ENCODE measurements at places on chromosomes 12 and 14.

DNA sequence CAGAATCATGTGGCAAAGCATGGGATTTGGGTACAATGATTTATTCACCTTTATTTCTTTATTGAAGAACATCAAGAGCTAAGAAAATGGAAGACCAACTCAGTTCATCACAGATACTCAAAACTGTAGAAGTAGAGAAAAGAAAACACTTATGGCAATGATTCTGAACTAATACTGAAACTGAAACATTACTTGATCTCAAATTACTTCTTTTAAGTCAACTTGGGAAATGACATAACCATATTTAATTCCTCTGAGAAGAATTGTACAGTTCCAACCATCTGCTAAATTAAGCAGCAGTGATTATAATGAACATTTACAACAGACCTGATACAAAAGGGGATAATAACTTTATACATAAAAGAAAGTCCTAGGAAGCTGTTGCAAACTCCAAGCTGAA, 466.5 kb downstream of the TMTC2 start:
- H3K27ac ChIP-seq = no peak overlapping the region
- no peak for DNase-seq
- no peaks in the 10 kb centered on the region for H3K36me3 ChIP-seq
- H3K4me1 ChIP-seq = no peaks in the 10 kb centered on the region
- no peak overlapping the region for H3K4me3 ChIP-seq

- H3K27me3 ChIP-seq = peaks cover 9% of the 10 kb centered on the region
- no peak for DNase-seq
- peaks cover 14% of the 10 kb centered on the region for H3K4me1 ChIP-seq
- peaks cover 1% of the 10 kb centered on the region for H3K36me3 ChIP-seq
- H3K27ac ChIP-seq = no peak overlapping the region
These were observed 74.0 kb upstream of the MDM1 start for GRCh38 chr12:68406134-68406576.

- H3K4me1 ChIP-seq = no peaks in the 10 kb centered on the region
- no peaks in the 10 kb centered on the region for H3K36me3 ChIP-seq
These were observed 14.4 kb downstream of the PLEKHG7 start for GRCh38 chr12:92717202-92717601.

- H3K4me3 ChIP-seq = no peak overlapping the region
- no peak for DNase-seq
- peaks cover 15% of the 10 kb centered on the region for H3K4me1 ChIP-seq
These were observed 20.2 kb upstream of the DUSP16 start for GRCh38 chr12:12582895-12583303.

GRCh38 chr12:7634561-7634960, 31.1 kb downstream of the APOBEC1 start:
- no peaks in the 10 kb centered on the region for H3K36me3 ChIP-seq
- peaks cover 15% of the 10 kb centered on the region for H3K4me1 ChIP-seq
- H3K27ac ChIP-seq = no peak overlapping the region
- DNase-seq = no peak
- peaks cover 14% of the 10 kb centered on the region for H3K27me3 ChIP-seq

DNA sequence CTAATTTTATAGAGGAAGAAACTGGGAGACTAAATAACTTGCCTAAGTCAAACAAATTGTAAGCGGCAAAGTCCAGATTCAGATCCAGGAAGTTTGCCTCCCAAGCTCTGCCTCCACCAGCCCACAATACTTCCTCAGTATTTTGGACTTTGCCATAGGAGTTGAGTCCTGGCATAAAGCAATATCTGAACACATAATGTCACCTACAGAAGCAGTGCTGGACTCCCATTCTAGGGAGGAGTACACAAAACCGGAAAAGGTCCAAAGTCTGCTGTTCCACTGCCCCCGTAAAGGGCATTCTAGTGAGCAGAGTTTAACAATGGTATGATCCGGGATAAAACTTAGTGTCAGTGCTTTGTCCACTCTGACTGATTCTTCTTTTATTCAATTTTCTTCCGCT, 340.5 kb downstream of the FUT8 start:
- peaks cover 2% of the 10 kb centered on the region for H3K4me1 ChIP-seq
- no peak for DNase-seq
- no peak overlapping the region for H3K27ac ChIP-seq
- H3K4me3 ChIP-seq = no peak overlapping the region
- no peaks in the 10 kb centered on the region for H3K27me3 ChIP-seq

- H3K27me3 ChIP-seq = peaks cover 66% of the 10 kb centered on the region
- H3K36me3 ChIP-seq = no peaks in the 10 kb centered on the region
- peaks cover 23% of the 10 kb centered on the region for H3K4me1 ChIP-seq
- no peak overlapping the region for H3K27ac ChIP-seq
- DNase-seq = peak; percentile 75
- peak overlapping the region; percentile 82 for H3K4me3 ChIP-seq
These were observed 12.5 kb upstream of the MAP3K9 start for GRCh38 chr14:70821584-70822529.

Data from activated naive CD4-positive, alpha-beta T cell treated with anti-CD3 and anti-CD28 coated beads, Interleukin-2, amount 10 ng/mL, durations not matched to agents 7 days and 5 days (primary cell).